ENCODE measurements at places on chromosomes 11 and 22.

- DNase-seq, result no peak
These were observed 82.9 kb downstream of the KCNJ1 start for GRCh38 chr11:128784059-128784804.

DNA sequence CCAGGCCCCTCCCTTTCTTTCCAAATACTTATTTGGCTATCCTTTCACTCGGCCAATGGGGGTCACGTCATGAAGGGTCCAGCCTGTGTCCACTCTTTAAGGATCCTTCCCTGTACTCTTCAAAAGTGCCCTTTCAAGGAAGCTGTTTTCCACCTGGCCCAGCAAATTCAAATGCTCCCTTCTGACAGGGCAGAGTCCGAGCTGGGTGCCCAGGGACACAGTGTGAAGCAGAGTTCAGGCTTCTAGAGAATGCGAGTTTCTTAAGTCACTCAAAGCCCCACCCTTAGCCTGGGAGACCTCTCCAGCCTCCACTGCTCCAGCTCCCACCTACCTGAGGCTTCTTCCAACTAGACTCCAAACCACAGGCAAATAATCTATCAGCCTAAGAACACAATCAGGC lies 5.5 kb upstream of the APOA1 start:
- DNase-seq, result no peak

GRCh38 chr11:7690648-7691047 lies 15.6 kb downstream of the OVCH2 start:
- DNase-seq, result no peak

DNA sequence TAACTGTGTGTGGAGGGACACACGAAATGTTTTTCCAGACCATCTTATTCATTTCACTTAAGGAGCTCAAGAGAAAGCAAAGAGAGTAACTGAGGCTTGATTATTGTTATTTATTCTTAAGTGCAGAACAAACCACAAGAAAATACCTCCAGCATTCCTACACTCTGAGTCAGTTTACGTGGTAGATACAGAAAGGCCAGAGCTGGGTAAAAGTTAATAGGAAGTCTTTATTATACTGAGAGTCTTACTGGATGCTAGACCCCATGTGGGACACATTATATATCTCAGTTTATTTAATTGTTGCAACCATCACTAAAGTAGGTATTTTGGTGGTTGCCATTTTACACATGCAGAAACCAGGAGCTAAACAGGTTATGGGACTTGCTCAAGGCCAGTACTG lies 261.4 kb upstream of the POU2AF2 start:
- peak; percentile 71 for DNase-seq

DNA sequence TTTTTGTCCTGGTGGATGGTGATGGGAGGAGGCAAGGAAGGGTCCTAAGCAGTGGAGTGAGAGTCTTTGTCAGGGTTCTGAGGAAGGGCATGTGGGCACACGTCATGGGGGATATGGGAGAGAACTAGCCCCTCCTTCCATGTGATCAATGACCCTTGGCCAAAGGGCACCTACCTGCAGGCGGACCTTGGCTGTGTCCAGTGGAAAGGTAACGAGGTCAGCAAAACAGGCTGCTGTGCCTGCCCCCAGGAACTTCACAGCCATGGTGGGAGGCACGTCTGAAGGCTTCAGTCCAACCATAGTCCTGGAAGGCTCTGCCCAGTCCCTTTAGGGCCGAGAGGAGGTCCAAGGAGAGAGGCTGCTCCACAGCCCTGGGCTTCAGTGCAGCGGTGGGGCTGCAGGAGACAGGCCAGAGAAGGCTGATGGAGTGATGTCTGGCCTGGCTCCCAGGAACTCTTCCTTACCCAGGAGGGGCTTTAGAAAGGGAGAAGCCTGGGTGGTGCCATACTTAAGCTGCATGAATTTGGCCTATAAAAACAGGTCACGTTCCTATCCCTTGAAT lies 2.1 kb downstream of the UCP3 start:
- DNase-seq, result no peak

GRCh38 chr22:35986088-35986487 lies 42.5 kb downstream of the RBFOX2 start:
- no peak for DNase-seq

GRCh38 chr22:39013942-39014722 lies at the start of gene APOBEC3C:
APOBEC3C (plus strand) TSS chr22:39014257; CDS start chr22:39014363, 106 bp downstream.
- peak; percentile 57 for DNase-seq

DNA sequence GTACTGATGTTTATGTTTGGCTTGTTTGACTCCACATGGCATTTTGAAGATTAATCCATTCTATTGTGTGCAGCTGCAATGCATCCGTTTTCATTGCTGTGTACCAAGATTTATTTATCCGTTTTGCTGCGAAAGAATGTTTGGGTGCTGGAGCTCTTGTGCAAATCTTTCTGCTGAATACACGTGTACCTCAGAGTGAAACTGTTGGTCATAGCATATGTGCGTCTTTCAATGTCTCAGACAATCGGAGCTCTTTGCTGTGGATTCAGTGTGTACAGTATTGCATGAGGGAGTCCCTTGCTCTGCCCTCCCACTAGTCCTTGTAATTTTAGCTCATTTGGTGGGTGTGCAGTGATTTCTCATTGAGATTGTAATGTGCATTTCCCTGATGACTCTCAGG lies 545.4 kb downstream of the TBC1D22A start:
- no peak for DNase-seq

- no peak for DNase-seq
These were observed 14.2 kb downstream of the SLC22A12 start for GRCh38 chr11:64605244-64605560.

GRCh38 chr11:12949453-12949852 lies 59.7 kb upstream of the RASSF10 start:
- DNase-seq, result no peak

DNA sequence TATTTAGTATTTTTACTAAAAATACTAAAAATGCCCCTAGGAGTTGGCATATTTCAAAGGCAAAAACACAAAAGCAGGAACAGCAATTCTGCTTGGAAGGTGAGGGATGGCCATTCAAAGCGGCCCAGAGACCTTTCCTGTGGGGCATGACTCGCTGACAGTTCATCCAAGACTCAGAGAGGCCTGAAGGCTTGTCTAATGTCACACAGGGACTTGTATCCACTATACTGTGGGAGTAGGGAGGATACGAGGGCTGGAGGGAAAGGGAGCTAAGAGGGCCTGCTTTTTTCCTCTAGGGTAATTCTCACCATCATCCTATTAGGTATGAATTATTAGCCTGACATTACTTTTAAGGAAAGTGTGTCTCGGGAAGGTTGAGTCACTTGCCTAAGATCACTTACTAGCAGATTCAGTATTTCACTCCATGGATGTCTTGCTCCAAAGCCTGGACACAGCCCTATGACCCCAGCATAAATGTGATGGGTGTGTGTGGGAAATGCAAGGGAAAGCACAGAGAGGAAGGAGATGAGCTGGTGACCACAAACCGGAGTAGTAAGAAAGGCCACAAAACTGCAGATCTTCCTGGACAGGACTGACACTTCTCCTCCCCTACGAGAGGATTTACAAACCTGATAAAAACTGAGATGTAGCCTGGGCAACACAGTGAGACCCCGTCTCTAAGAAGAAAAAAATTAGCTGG lies 16.7 kb upstream of the UCP3 start:
- DNase-seq, result no peak

GRCh38 chr11:134530636-134531326 lies 118.7 kb upstream of the B3GAT1 start:
- no peak for DNase-seq

DNA sequence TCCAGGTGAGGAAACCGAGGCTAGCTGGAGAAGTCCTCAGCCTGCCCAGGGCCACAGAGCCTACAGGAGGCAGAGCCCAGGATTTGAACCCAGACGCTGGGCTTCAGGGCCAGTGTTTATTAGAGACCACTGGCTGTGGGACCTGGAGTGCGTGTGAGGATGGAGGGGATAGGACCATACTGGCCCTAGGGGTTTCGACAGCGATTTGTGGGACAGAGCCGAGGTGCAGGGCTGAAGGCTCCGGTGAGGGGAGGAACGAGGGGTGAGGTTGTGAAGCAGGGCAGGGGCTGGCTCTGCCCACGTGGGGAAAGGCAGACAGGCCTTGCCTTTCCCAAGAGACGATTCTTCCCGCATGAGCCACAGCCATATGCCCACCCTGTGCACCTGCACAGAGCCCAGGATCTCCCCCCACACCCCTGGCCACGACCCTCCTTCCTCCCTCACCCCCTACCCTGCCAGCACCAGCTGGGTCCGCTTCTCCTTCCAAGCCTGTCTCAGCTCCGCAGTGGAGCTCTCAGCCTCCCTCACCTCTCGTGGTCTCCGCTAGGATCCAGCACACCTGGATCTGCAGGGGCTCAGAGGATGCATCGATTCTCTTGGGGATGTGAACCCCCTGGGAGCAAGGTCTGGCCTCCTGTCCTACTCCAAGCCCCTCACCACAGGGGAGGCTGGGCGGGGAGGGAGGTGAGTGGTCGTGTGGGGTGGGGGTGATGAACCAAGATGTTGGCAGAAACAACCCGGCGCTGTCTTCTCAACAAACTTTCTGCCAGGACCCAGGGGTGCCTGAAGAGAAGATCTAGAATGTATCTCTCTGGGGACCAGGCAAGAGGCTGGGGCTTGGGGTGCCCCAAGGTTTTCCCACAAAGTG lies 58.4 kb downstream of the RTL6 start:
- no peak for DNase-seq

GRCh38 chr22:17985606-17986005 lies 38.8 kb downstream of the MICAL3 start:
- DNase-seq, result no peak

DNA sequence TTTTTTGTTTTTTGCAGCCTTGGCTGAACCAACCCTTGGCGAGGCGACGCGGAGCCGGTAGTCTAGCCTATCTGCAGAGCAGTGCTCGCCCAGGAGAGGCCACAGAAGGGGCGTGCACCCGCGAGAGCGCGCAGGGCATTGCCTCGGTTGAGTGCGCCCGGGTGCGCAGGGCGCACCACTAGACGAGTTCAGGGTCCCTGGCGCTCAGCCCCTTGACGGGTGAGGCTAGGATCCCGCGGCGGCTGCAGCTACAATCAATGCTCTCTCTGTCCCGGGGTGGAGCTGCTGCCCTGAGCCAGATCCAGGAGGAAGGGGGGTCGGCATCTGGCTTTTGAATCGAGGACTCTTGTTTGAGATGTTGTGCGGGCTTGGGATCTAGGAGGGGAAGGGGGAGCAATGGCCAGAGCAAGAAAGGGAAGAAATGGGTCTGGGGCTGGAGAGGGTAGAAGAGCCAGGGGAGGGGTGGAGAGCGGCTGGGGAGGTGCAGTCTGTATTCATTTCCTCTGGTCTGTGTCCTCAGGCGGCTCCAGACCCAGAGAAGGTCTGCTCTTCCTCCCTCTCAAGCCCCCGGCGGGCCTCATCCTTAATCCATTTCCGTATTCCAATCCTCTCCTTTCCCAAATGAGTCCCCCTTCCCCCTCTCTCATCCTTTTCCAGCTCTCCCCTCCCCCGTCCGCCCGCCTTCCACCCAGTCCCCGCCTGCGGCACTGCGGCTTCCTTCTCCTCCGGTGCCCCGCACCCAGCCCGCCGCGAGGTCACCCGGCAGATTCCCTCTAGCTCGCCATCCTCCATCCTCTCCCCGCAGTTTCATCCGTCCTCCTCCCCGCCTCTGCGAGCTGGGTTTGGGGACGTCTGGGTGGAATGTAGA lies 797 bp downstream of the THY1 start:
- no peak for DNase-seq

DNA sequence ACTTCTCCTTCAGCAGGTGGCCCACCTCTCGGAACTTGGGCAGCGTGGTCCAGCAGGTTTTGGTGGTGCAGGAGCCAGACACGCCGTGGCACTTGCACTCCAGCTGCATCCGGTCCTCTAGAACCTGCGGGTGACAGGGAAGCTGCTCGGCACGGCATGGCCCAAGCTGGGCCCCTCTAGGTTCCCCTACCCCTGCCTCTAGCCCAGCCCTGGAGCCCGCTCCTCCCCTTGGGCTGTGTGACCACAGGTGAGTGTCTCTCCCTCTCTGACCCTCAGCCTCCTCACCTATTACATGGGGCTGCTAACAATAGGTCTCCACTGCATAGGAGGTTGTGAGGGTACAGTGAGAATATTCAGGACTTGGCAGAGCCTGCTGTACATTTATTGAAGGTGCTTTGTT lies 53.8 kb downstream of the WNT7B start:
- DNase-seq, result no peak

- no peak for DNase-seq
These were observed 14.0 kb upstream of the NRIP3 start for GRCh38 chr11:9017773-9018172.

- DNase-seq, result no peak
These were observed 9.4 kb downstream of the TMPRSS13 start for GRCh38 chr11:117919781-117920221.

DNA sequence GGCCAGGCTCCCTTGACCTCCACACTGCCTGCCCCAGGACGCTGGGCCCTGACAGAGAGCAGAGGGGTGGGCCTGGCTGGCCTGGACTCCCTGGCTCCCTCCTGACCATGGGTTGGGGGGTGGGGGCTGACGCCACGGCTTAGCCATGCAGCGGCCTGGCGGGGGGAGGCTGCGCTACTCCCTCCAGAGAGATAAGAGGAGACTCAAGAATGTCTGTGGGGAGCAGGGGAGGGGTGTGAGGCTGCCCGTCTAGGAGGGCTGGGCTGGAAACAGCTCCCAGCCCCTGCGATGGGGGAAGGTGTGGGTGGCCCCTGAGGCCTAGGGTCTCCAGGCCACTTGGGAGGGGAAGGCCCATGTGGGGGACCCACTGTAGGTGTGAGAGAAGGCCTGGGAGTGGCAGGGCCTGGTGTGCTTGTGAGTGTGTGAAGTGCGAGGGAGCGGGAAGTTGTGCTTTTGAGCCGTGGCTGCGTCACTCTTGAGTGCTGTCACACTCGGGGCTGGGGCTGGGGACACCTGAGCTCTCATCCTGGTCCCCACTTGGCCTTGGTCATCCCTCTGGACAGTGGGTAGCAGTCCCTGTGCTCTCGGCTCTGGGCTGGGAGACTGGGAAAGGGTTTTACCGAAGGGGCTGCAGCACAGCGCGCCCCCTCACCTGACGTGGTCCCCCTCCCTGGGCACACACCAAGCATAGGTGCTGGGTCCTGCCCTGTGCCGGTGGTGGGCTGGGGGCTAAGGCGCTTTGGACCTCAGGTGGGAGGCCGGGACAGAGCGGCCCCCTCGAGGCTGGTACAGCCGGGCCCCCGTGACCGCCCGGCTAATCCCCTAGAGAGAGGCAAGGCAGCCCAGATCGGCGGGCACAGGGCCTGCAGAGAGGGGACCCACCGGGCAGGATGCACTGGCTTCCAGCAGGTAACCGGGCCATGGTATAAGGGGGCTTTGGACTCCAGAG lies 2.4 kb downstream of the MYRF start:
- DNase-seq, result no peak

- no peak for DNase-seq
These were observed 1.9 kb downstream of the EHBP1L1 start for GRCh38 chr11:65577756-65578109.

GRCh38 chr22:46055911-46056545 lies 79.1 kb upstream of the WNT7B start:
- no peak for DNase-seq

GRCh38 chr11:111870522-111870885 lies 877 bp downstream of the ALG9 start:
- DNase-seq, result no peak

Data from non-pigmented ciliary epithelial cell (primary cell).